ENCODE measurements at places on chromosomes 6 and 20.
A peak's percentile ranks its signal among the peaks of the same experiment; 100 is the strongest.

GRCh38 chr6:835476-836160, 142.7 kb upstream of the EXOC2 start:
- DNase-seq = no peak

GRCh38 chr20:35398660-35399144, 13.1 kb downstream of the UQCC1 start:
- DNase-seq = no peak

DNA sequence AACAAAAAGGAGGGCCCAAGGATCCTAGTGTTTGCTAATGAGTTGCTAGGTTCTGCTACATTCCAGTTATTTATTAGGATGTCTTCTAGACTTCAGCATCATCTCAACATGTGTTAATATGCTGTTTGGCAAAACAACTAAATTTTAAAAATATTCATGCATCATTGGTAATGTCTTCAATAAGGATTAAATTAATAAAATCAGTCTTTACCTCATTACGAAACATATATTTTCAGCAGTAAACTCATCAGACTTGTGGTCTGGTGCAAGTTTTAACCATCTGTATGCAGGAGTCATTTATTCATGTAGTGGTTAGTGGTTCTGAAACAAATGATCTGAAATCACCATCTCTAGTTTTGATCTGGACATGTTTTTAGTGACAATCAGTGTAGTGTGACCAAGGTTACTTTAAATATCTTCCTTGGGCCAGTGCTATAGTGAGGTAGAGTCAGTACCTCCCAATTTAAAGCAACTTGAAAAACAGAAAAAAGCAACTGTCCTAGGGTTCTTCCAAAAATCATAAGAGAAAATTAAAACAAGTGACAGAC, 85.0 kb upstream of the KCNK16 start:
- DNase-seq = no peak

GRCh38 chr20:56590888-56591287, 38.2 kb upstream of the TFAP2C start:
- no peak for DNase-seq

DNA sequence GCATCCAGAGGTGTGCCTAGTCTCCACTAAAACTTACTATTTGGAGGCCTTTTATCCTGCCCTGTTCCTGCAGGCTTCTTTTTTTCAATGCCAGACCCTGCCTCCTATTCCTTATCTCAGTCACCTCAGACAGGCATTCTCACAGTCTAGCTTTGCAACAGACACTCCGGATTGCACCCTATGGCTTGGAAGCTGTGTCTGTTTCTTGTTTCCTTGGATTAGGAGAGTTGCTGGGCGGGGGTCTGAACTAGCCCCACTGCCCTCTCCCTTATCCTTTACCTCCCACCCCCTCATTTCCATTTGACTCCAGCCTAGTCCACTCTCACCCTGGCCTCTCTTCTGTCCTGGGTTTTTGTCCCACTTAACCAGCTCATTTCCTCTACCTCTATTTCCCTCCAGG, 228.1 kb upstream of the CITED2 start:
- DNase-seq = no peak

DNA sequence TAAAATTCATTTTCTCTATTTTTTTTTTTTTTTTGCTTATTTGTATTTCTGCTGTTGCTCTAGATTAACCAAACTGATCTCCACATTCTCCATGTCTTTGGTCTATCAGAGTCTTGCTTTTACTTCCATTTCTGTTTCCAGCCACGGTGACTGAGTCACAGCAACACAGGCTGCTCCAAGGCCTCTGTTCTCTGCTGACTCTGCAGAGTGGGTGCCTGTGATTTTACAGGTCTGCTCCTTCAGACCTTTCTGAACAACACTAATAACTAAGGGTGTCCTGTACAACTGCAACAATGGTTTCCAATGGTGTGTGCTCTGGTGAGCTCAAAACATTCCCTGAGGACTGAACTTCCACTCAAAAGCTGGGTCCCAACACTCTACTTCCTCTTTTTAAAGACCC, 102.3 kb upstream of the BMP2 start:
- no peak for DNase-seq

DNA sequence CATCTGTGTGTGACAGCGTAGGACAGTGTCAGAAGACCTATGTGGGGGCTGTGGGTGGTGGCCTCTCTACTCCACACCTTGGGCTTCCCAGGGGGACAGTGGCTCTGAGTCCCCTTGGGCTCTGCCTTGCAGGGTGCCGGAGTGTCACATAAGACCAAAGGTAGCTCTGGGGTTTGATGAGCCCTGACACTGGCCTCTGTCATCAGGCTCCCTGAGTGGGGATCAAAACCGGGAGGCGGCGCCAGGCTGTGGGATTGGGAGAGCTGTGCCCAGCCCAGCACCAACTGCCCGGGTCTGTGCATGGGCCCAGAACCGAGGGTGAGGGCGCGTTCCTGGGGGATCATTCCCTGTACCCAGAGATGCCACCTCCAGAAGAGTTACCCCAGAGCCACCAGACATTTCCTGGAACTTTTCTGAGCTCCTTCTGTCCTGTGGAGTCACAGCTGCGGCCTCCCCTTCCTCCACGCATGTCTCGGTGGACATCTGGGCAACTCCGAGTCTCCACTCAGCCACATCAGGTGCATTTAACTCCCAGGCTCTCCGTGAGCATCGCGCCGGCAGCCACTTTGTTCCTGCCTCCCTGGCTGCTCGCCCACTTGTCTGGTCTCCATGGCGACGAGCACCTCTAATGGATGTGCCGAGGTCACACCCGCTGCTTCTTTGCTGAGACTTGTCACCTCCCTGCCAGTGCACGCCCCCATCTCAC, 94.7 kb downstream of the TMEM242 start:
- DNase-seq = no peak

GRCh38 chr6:17120019-17120418, 18.2 kb downstream of the STMND1 start:
- no peak for DNase-seq

- no peak for DNase-seq
Observed at GRCh38 chr6:9583753-9584352, 831.0 kb downstream of the TFAP2A start.

- DNase-seq = no peak
Observed at GRCh38 chr6:11640486-11640885, 102.9 kb downstream of the TMEM170B start.

GRCh38 chr20:50221501-50222308, 31.1 kb downstream of the CEBPB start:
- DNase-seq = no peak

GRCh38 chr20:50478162-50478990, 31.8 kb upstream of the PTPN1 start:
- DNase-seq = peak; percentile 38

DNA sequence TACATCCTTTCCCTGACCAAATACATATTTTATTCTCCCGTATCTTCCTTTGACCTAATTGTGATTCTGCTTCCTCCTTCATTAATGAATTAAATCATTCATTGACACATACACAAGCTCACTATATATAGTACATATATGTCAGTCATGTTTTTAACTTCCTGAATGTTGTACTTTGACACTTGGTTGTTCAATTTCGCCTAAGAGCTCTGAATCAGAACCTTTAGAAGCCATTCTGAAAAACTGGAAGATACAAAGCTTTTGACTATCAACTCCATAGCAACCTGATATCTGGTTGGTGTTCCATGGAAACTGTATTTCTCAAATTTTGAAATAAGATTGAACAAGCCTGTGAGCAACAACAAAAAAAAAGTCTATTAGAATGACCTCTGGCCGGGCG, 27.3 kb upstream of the HFE start:
- DNase-seq = no peak

DNA sequence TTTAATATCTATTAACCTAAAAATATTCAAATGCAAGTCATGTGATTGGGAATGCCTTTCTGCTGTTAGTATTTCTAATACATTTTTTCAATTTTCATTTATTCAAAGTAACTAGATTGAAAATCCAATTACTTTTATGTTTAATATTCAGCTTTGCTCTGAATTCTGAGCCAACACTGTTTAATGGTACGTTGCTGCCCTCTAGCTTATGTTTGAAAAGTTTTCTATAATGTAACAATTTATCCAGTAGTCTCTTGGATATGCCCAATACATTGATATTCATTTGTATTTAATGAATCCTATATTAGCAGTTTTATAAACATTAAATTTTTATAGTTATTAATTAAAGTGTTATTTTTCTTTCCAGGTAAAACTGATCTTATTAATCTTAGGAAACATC, 47.4 kb downstream of the LGSN start:
- no peak for DNase-seq

DNA sequence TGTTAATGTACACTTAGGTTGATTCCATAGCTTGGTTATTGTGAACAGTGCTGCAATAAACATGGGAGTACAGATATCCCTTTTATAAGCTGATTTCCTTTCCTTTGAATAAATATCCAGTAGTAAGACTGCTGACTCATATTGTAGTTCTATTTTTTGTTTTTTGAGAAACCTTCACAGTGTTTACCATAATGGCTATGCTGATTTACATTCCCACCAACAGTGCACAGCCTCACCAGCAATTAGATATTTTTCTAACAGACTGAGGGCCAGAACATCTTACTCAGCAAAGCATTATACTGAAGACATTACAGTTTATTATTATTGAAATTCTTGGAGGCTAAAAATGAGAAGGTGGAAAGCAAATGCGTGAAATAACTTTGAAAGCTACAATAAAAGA, 187.3 kb upstream of the HEY2 start:
- DNase-seq = no peak

DNA sequence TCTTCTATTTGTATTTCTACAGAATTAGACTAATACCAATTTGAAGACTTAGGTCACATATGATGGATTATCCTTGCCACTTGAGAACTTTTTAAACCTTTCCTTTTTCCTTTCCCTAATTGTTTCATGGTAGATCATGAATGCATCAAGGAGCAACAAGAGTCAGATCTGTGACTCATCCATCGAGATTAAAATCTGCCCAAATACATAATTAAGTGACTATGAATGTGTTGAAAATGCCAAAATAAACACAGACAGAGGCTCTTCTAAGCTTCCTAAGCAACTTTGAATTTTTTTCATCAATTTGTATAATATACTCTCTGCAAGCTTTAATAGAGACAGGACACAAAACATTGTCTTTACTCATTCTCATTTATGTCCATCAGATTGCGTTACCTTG, 23.5 kb upstream of the HTR1E start:
- no peak for DNase-seq

- DNase-seq = no peak
Observed at GRCh38 chr20:62368976-62369814, 2.1 kb upstream of the LAMA5 start.

DNA sequence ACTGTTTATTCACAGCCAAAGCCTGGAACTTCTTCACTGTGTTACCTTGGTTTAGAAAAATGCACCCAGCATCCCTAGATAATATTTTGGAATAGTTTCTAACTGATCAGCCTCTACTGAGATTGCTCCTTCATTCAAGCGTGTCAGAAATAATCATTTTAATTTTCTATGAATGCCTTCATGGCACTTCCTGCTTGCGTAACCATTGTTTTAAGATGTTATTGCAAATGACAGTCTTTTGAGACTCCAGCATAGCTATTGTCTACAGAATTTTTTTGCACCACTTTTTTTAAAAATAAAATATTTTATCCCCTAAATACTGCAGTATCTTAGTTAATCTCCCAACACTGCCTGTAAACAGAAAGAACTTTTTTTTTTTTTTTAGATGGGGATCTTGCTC, 213.1 kb downstream of the PHACTR1 start:
- DNase-seq = no peak

GRCh38 chr20:62239278-62239879, 1.1 kb downstream of the OSBPL2 start:
- DNase-seq = no peak

GRCh38 chr6:39634646-39635341, 90.4 kb downstream of the KIF6 start:
- no peak for DNase-seq

GRCh38 chr6:132816660-132817059, 2.3 kb downstream of the RPS12 start:
- DNase-seq = no peak

DNA sequence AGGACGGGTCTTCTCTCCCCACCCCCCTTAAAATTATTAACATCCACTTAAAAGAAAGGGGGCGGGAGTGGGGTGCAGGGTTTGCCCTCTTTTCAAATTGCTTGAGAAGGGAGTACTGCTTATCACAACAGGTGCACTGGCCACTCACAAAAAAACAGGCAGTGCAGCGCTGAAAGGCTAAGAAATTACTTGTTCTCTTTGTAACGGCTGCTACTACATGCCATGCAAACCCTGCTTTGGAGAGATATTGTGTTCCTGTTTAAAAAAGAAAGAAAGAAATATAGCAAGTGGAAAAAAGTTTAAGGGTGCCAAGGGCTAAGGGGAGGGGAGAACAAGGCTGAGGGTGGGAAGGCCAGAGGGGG, 312.7 kb upstream of the JARID2 start:
- DNase-seq = no peak

- no peak for DNase-seq
Observed at GRCh38 chr6:132725947-132726607, 12.2 kb upstream of the VNN1 start.

- DNase-seq = no peak
Observed at GRCh38 chr6:142760152-142760551, 184.8 kb downstream of the HIVEP2 start.

GRCh38 chr6:11770546-11771466, 7.8 kb downstream of the ADTRP start:
- DNase-seq = no peak

GRCh38 chr6:11362564-11362963, 130.1 kb upstream of the NEDD9 start:
- DNase-seq = no peak

DNA sequence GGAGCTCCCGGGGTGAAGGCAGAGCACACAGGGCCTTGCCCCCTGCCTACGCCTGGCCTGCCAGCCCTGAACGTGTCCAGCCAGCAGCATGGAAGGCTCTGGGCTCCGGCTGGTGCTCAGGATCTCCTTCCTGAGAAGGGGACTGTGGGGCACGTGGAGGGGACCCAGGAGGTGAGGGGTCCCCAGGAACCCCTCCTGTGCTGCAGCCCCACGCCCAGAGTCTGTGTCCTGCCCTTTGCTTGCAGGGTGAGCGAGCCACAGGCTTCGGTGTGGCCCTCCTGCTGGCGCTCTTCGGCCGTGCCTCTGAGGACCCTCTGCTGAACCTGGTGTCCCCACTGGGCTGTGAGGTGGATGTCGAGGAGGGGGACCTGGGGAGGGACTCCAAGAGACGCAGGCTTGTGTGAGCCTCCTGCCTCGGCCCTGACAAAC, 22.3 kb downstream of the NPEPL1 start:
- DNase-seq = no peak

DNA sequence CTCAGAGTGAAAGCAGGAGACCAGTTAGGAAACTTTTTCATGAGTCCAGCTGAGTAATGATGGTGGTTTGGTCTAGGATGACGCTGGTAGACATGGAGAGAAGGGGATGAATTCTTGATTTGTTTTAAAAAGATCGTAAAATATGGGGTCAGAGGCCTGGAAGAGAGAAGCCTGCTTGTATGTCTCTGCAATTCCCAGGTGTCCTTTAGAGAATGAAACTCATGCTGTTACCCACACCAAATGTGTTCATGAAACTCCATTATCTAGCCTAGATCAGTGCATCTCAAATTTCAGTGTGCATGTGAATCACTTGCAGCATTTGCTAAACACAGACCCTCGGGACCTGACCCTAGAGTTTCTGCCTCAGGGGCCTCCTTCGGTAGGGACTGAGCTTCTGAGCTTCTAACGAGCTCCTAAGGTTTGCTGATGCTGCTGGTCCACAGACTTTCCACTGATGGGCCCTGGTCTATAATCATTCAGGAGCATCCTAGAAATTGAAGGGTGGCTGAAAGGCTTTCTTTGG, 302.0 kb upstream of the PLCB4 start:
- no peak for DNase-seq

- DNase-seq = no peak
Observed at GRCh38 chr6:7073821-7074525, 33.8 kb upstream of the RREB1 start.

- DNase-seq = no peak
Observed at GRCh38 chr20:63942969-63943807, 13.0 kb downstream of the UCKL1 start.

- DNase-seq = no peak
Observed at GRCh38 chr6:144467172-144467762, 182.1 kb downstream of the UTRN start.

Data from stimulated activated CD4-positive, alpha-beta T cell treated with anti-CD3 and anti-CD28 coated beads, Interleukin-1b, Interleukin-23, amount 100 ng/mL, for 1 hour (primary cell).